GM12891 (cell line): ENCODE measurements at places on chromosomes 3 and 15.

DNA sequence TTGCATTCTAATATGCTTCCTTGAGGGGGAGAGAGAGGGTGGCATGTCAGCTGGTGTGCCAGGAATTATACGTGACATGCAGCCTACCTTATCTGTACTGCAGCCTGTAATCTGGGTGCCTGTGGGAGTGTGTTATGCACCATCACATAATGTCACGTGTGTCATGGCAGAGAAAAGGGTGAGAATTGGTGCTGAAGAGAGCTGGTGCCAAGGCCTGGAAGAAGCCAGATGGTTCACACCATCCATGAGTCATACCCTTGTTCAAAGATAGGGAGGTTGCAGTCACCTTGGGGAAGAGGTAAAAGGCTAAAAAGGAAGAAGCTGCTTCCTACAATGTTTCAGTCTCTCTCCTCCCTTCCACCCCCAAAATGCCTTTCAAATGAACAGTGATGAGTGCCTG lies 5.3 kb downstream of the BRPF1 start:
- no peak for DNase-seq

DNA sequence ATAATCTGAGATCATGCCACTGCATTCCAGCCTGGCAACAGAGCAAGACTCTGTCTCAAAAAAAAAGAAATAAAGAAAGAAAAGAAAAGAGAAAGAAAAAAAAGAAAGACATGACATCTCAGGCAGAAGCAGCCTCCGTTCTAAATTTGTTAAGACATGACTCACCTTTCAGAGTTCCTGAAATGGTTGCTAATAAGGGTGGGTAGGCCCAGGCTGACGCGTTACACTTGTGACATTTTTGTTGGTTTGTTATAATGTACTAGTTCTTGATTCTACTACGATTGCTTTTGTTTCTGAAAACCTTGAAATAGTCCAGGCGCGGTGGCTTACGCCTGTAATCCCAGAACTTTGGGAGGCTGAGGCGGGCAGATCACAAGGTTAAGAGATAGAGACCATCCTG lies 21.0 kb downstream of the SLC25A20 start:
- DNase-seq, result no peak

GRCh38 chr3:152381881-152382295 lies 113.2 kb downstream of the MBNL1 start:
- no peak for DNase-seq

DNA sequence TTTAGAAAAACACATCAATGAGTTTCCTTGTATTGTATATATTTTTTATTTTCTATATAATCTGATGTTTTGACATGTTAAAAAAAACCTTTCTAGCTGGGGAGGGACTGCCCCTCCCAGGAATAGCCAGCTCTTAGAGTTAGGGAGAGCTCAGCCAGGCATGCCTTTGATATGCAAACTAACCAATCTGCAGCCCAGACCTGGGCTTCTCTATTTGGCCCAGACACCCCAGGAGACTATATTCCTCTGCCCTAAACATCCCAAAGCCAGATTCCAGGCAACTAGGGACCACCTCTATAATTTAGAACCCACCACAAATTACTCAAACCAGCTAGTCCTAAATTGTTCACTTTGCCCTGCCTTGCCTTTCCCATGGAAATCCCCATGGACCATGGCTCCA lies 390.9 kb upstream of the ADAMTS9 start:
- DNase-seq, result no peak

- DNase-seq, result no peak
Observed at GRCh38 chr15:25797936-25798901, 64.9 kb downstream of the ATP10A start.

DNA sequence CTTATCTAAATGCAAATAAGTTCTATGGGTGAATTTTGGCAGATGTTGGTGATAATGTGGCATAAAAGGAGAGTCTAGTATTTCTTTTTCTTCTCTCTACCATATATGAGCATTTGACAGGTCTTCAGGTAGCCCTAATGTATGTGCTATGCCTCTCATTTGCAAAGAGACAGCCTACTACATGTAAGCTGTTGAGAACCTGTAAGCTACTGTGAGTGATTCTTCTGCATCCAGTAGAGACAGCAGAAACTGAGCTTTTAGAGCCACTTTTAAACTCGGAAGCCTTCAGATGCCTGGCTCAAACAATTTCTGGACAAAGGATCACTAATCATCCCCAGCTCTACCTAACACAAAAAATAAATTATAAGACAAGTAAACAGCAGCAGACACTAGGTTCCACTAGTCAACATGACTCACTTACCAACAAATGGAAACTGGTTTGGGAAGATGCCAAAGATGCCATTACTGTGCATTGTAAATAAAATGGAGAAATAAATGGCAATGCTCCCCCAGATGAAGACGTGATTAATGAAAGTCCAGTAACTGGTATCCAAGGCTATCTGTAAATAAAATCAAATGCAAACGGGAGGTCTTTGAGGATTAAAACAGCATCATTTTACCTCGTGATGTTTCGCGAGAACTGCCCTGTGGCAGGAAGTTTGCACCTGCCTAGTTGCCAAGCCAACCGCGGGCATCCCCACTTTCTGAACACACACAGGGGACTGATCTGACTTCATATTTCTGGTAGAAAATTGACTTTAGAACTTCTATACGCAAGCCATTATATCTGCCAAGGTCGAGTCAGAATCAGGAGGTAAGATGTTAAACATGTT lies 245.3 kb downstream of the DTWD1 start:
- no peak for DNase-seq

- DNase-seq, result no peak
Observed at GRCh38 chr15:65259367-65259797, 27.3 kb downstream of the PARP16 start.

DNA sequence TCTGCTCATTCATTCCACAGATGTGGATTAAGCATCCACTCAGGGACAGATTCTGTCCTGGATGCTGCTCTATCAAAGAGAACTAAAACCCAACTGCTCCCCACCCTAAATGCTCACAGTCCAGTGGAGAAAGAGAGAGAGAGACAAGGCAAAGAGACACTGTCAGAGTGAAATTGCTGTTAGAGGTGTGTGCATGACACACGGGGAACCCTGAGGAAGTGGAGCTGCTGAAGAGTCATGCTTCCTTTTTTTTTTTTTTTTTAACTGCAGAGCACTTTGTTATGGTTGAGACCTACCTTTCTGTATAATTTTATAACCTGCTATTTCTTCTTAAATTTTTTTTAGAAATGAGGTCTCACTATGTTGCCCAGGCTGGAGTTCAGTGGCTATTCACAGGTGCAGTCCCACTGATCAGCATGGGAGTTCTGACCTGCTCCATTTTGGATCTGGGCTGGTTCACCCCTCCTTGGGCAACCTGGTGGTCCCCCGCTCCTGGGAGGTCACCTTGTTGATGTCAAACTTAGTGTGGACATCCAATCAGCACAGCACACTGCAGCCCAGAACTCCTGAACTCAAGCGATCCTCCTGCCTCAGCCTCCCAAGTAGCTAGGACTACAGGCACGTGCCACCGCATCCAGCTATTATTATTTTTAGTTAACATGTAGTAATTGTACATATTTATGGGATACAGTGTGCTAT lies 18.2 kb upstream of the PSTPIP1 start:
- DNase-seq, result no peak

- DNase-seq, result no peak
Observed at GRCh38 chr3:3801494-3801841, 2.2 kb downstream of the LRRN1 start.

GRCh38 chr15:84982301-84982920 lies 755 bp downstream of the PDE8A start:
- no peak for DNase-seq

DNA sequence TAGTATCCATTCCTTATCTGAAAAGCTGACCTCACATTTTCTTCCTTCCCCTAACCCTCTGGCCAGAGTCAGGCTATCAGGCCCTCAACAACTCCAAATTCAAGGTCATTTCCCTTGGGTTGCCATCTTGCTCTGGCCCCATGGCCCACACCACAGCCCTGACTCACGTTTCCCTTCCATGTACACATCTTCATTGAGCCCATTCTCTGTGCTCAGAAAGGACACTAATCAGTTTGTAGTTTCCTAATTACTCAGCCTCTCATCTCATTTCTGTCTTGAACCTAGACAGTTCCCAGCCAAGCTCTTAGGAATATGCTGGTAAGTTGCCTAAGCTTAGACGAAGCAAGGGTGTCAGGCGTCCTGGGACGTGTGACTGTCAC lies 14.9 kb downstream of the TGM5 start:
- DNase-seq, result no peak

DNA sequence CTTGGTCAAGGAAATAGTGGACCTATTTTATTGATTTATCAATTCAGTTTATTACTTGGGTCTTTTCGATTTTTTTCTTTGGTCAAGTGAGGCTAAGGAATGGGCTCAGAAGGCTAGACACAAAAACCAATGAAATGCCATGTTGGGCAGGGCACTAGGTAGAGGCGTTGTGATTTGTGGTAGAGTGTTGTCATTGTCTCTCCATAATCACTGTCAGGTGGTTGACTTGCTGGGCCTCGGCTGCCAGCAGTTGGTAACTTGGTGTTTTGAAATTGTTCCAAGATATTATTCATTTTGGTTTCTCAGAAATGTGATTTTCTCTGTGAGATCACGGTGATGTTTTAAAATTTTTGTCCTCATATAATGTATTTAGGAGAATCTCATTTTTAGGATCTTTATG lies 173.6 kb downstream of the KLHL25 start:
- DNase-seq, result no peak

- no peak for DNase-seq
Observed at GRCh38 chr15:32682977-32683630, 34.7 kb upstream of the GREM1 start.

DNA sequence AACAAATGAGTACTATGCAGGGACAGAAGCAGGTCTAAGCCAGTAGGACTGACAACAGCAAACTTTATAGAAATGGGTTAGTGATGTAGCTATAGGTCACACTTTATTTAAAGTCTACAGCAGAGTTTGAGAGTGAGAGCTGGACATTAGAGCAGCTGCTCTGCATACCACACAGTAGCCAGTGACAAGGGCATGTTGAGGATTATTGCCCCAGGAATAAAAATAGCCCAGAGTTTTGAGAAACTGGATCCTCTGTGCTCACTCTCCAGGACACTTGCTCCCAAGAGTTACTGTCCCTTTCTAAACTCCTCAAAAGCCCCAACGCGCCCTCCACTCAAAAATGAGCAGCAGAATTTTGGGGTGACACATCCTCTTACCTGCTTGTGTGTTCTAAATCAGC lies 21.1 kb downstream of the LRTM1 start:
- no peak for DNase-seq

GRCh38 chr3:28699283-28699682 lies 350.7 kb upstream of the AZI2 start:
- no peak for DNase-seq

GRCh38 chr3:159128628-159129027 lies 326.8 kb downstream of the MFSD1 start:
- DNase-seq, result no peak

- no peak for DNase-seq
Observed at GRCh38 chr15:72242775-72243370, 11.9 kb upstream of the PKM start.
